ENCODE measurements at places on chromosomes 11 and 22.

DNA sequence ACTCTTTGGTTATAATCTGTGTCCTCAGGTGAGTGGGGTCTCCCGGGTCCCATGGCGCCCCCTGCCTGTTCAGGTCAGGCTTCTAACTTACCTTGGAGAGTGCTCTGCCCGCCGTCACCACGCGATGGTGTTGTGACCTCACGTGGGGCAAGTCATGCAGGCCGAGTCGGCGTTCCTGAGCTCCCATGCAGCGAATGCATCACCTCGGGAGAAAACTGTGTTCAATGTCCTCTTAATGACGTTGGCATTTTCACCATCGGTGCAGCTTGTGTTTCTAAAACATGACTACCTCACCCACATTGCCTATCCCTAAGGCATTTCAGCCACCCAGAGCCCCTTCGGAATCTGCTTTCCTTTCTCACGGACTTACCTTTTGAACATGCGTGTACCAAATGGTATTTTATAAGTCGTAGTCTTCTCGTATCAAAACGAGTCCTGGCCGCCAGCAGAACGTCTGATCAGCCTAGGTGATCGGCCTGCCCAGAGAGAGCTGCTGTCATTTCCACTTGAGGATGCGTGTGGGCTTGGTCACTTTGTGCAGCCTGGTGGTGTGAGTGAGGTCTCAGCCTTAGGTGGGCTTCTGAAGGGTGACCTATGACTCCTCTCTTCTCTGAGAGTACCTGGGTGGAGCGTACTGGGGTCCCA is 64.8 kb downstream of the TBC1D22A start:
- DNase-seq, result no peak

GRCh38 chr22:35663371-35663770 is 15.1 kb downstream of the APOL6 start:
- DNase-seq, result no peak

DNA sequence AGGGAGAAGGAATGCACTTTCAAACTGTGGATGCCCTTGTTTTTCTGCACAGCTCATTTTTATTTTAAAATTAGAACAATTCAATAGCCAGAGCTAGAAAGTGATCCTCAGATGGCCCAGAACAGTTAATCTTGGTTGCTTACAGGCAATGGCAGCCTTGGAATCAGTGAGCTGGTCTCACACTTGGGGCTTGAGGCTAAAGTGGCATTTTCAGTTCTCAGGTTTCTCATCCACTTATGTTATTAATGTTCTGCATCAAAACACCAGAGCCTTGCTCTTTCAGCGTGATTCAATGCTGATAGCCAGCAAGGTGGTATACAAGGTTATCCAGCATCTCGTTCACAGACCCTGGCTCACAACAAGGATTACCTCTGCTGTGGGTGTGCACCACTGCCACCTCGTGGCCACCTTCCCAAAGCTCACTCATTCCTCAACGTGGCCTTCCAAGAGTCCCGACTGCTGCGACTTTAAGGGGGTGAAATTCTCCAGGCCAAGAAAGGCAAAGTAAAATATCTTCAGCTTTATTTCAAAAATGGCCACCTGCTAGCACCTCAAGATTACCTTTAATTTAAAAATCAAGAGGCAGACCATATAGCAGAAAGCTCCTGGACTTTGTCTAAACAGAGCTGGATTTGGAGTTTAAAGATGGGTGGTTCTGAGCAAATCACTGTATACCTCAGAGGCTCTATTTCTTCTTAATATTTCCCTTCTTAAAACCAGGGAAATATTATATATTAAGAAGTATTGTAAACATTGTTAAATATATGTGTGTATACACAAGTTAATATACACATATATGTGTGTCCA is 34.2 kb upstream of the FSHB start:
- peak; percentile 27 for DNase-seq

DNA sequence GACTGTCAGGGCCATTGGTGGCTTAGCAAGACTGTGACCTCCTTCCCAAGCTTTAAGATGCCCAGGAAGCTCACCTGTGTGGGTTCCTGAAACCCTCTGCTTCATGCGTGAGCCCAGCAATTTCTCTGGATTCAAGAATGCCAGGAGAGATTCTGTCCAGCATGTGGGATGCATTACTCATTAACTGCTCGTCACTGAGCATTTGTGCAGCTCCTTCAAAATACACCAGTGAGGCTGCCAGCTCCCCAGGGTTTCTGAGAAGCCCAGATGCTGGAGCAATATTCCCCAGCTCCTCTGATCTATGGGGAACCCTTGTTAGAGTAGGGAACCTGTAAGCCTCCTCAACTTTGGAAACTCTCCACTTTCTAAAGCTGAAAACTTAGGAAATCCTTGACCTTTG is 126.5 kb downstream of the CHST1 start:
- DNase-seq, result no peak

DNA sequence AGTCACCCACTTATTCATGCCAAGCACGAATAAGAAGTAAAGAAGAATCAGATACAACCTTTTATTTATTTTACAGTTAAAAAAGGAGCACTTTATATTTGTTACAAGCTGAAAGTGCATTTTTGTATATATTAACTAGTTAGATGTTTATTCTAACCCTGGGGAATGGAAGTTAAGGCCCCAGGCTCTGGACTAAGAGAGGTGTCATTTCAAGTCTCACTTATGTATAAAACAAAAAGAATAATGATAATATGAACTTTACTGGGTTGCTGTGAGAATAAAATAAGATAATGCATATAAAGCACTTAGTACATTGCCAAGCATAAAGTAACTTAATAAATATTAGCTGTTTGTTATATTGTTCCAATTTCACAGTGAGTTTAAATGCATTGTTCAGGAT is 12.1 kb upstream of the FAT3 start:
- no peak for DNase-seq

- DNase-seq, result no peak
Observed at GRCh38 chr11:122744357-122744756, 88.8 kb downstream of the UBASH3B start.

DNA sequence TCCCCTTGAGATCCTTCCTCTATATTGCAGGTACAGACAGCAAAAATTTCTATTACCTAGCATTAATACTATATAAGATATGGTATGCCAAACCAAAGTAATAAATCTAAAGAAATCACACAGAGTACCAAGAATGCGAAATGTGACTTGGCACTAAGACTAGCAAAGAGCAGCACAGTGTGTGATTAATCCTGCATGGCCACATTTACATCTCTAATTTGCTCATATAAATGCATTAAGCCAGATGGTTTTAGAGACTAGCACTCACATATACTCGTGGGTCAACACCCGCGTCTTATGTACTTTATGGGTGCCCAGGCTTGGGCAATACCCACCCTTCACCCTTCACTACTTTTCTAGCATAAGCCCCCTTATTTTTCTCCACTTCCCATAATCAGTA is 213.2 kb downstream of the TTC28 start:
- DNase-seq, result no peak

DNA sequence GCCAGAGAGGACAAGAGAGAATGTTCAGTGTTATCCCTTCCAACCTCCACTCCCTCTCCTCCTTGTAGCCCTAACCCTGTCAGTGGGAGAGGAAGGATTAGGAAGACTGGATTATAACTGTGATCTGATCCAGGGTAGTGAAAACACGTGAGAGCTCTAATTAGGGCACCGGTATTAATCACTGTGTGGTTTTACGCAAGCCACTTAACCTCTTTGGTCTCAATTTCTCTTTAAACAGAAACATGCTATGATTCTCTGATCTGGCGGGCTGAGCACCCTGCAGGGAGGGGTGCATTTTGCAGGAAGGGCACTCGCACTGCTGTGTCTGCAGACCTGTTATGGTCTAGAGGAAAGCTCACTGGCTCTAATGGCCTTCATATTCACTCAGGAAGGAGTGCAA is 11.5 kb downstream of the RPL27A start:
- DNase-seq, result no peak

- DNase-seq, result no peak
Observed at GRCh38 chr11:25910086-25910485, 421.8 kb upstream of the ANO3 start.

GRCh38 chr22:37630839-37631435 is 8.5 kb upstream of the SH3BP1 start:
- no peak for DNase-seq

- peak; percentile 26 for DNase-seq
Observed at GRCh38 chr11:61949169-61950034, 749 bp upstream of the BEST1 start.

- no peak for DNase-seq
Observed at GRCh38 chr11:10518123-10518522, 22.9 kb downstream of the RNF141 start.

DNA sequence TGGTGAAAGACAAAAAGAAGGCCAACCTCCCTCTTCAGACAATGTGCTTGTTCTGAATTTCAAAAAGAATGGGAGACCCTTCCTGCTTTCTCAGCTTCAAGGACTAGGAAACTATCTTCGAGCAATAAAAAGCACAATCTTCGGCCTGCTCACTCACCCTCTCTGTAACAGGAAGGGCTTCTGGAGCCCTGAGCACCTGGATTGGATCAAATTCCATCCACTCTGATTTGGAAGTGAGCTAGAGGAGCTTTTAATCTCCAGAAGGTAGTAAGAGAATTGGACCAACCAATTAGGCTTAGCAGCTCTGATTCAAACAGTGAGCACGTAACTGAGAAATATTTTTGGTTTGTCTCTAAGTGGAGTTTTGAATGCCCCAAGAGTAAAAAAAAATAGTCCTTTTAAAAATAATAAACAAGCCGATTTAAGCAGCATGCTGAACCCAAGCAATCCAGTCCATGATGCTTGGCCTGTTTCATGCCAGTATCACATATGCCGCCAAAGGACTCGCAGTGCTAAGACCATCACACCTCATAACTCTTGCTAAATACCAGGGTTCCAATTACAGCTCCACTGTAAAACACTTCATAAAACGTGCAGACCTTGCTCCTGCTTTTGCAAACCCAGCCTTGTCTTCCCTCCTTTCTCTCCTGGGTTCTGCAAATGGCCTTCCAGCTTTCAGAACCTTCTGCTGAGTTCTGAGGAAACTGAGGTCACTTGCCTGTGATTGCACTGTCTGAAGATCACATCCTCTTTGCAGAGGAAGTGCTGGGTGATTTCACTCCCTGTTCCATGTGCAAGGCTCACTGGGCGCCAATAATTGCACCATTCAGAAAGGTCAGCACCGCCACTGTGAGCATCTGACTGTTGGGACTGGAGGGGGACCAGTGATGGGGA is 74.4 kb downstream of the SLC1A2 start:
- DNase-seq, result no peak

- no peak for DNase-seq
Observed at GRCh38 chr11:71582309-71582895, at the start of gene KRTAP5-11. KRTAP5-11 (minus strand) TSS chr11:71582875; CDS start chr11:71582837, 38 bp downstream.

DNA sequence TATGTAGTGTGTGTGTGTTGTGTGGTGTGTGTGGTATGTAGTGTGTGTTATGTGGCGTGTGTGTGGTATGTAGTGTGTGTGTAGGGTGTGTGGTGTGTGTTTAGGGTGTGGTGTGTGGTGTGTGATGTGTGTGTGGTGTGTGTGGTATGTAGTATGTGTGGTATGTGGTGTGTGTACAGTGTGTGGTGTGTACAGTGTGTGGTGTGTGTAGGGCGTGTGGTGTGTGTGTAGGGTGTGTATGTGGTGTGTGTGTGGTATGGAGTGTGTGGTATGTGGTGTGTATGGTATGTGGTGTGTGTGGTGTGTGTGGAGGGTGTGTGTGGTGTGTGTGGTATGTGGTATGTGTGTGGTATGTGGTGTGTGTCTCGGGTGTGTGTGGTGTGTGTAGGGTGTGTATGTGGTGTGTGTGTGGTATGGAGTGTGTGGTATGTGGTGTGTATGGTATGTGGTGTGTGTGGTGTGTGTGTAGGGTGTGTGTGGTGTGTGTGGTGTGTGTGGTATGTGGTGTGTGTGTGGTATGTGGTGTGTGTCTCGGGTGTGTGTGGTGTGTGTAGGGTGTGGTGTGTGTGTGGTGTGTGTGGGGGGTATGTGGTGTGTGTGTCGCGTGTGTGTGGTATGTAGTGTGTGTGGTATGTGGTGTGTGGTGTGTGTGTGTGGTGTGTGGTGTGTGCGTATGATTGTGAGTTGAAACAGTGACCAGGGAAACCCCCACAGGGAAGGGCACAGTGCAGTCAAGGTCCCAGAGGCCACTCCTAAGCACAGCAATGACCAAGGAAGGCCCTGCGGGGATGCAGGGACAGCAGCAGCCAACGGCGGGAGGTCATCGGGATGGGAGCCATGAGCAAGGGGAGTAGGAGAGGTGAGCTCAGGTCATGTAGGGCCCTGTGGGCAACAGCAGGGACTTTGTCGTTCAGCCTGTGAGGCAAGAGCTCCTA is 2.9 kb upstream of the PPP6R2 start:
- peak; percentile 19 for DNase-seq

DNA sequence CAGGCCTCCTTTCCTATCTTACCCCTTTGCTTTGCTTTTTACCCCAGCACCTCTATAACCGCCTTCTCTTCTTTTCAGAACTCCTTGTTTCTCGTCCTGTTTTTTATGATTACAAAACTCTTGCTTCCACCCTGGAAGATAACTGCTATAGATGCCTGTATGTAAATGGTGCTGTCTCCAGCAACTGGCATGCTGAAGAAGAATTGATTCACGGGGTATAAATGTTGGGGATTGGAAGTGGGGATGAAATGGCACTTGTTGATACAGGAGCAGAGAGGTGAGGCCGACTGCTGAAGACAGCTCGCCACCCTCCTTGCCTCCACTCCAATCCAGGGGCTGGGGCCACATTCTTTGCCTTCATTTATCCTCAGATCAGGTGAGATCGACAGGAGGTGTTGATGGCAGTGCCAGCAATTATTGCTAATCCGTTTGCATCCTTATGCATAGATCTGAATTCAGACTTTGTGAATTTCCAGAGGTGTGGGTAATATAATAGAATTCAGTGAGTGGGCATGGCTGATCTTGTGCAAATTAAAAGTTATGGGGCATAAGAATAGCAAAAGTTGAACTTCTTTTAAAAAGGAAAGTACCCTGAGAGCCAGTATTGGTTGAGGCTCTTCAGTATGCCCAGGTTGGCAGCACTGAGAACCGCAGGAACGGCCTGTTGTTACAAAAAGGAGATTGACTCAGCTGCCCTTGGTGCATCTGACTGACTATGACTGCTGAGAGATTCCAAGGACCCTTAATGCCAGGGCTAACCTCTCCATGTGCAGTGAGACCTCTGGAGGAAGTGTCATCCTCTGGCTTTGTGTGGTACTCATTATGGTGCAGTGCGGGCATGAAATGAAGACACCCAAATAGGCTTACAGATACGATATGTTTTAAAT is 5.3 kb downstream of the NEAT1 start:
- DNase-seq, result peak; percentile 66

GRCh38 chr22:18104566-18104965 is 6.0 kb upstream of the TUBA8 start:
- no peak for DNase-seq

GRCh38 chr11:12123799-12124198 is 13.4 kb downstream of the MICAL2 start:
- no peak for DNase-seq

Measured in CD4-positive, alpha-beta T cell treated with Interleukin-4 for 1 hour (primary cell).